Fibroblast of villous mesenchyme (primary cell): ENCODE measurements at places on chromosomes 2 and 18.

DNA sequence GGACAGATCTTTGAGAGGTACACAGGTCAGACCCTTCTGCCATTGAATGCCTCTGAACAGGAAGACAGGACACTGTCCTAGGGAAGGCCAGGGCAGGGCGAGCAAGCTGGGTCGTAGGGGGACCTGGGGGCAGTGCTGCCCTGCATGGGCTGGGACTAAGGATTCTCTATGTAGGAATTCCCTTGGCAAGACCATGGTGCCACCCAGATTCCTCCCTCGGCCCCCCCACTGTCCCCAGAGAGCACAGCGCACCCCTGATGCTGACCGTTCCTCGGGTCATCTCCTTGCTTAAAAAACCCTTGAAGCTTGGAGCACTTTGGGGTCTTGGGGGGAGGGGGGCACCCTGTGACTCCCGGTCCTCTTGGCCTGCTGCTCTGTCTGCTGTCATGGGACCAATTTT is 195.1 kb downstream of the SEPTIN10 start:
- no peak for DNase-seq

GRCh38 chr2:133461484-133461883 is 106.8 kb downstream of the NCKAP5 start:
- DNase-seq, result no peak

- DNase-seq, result no peak
Observed at GRCh38 chr2:117815946-117816345, 1.5 kb downstream of the DDX18 start.

- DNase-seq, result peak; percentile 22
Observed at GRCh38 chr2:10538224-10538894, 90.2 kb upstream of the ODC1 start.

GRCh38 chr2:120586507-120587278 is 149.0 kb upstream of the GLI2 start:
- no peak for DNase-seq

DNA sequence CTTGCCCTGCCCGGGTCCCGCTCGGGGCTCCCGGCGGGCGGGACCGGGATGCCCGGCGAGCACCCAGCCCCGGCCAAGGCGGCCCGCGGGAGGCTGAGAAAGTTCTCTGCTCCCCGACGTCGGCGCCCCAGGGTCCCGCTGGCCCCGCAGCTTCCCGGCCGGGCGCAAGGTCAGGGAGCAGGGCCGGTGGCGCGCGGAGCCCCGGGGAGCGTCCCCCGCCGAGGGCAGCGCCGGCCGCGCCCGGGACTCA is 331 bp downstream of the SERPINE2 start:
- no peak for DNase-seq
